HFFc6 (cell line): ENCODE measurements at places on chromosomes 7 and 10. TPM values are rescaled to one million over a fixed set of nuclear protein-coding genes. Genes with fewer than 3 reads are reported as not detected.

GRCh38 chr7:42104231-42104630 is 132.8 kb downstream of the GLI3 start:
- H3K27me3 ChIP-seq, result no peaks in the 10 kb centered on the region
- no peak overlapping the region for H3K4me3 ChIP-seq
- no peak for DNase-seq
- H3K4me1 ChIP-seq, result peaks cover 56% of the 10 kb centered on the region
- no peak overlapping the region for H3K27ac ChIP-seq

DNA sequence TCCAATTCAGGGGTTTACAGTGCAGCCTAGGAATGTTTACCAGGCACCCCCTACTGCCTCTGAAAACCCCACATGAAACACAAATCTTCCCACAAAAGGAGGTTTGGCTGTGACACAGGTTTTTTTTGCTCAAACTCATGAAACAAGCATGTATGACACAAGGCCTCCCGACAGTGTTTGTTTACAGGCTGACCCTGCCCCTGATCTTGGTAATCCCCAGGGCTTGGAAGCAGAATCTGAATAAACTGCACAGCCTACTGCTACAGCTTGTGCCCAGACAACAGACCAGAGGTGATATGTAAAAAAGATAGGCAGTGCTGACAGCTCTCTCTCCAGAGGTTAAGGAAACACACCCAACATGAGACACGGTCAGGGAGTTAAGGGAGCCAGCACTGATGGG is 184.2 kb downstream of the KMT2E start:
- DNase-seq, result peak; percentile 65
- H3K27me3 ChIP-seq, result no peaks in the 10 kb centered on the region
- peak overlapping the region; percentile 71 for H3K27ac ChIP-seq
- H3K4me1 ChIP-seq, result peaks cover 35% of the 10 kb centered on the region
- peak overlapping the region; percentile 14; the same call in 1 of the 2 replicates for H3K4me3 ChIP-seq

DNA sequence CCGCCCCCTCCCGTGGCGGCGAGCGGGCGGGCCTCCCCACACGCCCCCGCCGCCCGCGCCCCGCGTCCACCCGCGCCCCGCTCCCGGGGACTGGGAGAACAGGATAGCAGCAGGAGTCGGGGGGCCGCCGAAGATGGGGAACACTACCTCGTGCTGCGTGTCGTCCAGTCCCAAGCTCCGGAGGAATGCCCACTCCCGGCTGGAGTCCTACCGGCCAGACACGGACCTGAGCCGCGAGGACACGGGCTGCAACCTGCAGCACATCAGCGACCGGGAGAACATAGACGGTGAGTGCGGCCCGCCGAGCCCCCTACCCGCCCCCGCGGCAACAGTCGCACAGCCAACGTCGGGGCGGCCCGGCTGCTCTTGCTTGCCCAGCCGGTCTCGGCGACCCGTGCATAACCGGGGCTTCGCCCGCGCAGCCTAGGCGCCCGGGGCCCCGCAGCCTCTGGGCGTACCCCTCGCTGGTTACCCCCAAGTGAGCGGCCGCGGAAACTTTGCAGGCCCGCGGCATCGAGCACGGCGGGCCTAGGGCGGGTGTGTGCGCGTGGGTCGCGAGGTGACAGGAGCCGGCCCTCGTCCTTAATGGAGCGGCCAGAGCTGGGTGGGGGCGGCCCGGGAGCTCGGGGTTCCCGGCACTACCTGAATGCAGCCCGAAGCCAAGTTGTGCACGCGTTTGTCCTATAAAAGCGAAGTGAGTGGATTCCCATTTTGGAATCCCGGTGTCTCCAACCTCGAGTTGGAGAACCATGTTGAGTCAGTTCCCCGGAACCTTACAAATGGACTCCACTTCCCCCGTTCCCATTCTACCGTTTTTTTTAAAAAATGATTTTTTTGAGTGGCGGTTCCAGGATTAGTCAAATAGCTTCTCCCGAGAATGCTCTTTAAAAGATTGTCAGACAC is 863 bp downstream of the CCNY start:
- no peaks in the 10 kb centered on the region for H3K27me3 ChIP-seq
- peak; percentile 31 for DNase-seq
- H3K27ac ChIP-seq, result peak overlapping the region; percentile 72
- peaks cover 26% of the 10 kb centered on the region for H3K36me3 ChIP-seq
- peaks cover 76% of the 10 kb centered on the region for H3K4me1 ChIP-seq

DNA sequence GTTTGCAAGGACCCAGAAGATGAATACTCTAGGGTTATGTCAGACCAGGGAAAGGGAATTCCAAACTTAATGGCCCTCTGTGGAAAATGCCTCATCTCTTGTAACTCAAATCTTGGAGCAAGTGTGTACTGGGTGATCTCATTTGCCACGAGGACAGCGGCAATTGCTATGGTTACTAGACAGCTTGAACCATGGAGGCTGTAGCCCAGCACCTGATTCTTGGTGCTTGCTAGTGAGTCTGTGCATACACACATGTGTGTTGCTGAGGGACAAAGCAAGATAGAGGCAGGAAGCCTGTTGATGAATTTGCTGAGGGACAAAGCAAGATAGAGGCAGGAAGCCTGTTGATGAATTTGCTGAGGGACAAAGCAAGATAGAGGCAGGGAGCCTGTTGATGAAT is 58.6 kb upstream of the FEZF1 start:
- no peaks in the 10 kb centered on the region for H3K4me1 ChIP-seq
- no peak overlapping the region for H3K27ac ChIP-seq
- no peaks in the 10 kb centered on the region for H3K36me3 ChIP-seq
- no peaks in the 10 kb centered on the region for H3K27me3 ChIP-seq
- DNase-seq, result no peak

DNA sequence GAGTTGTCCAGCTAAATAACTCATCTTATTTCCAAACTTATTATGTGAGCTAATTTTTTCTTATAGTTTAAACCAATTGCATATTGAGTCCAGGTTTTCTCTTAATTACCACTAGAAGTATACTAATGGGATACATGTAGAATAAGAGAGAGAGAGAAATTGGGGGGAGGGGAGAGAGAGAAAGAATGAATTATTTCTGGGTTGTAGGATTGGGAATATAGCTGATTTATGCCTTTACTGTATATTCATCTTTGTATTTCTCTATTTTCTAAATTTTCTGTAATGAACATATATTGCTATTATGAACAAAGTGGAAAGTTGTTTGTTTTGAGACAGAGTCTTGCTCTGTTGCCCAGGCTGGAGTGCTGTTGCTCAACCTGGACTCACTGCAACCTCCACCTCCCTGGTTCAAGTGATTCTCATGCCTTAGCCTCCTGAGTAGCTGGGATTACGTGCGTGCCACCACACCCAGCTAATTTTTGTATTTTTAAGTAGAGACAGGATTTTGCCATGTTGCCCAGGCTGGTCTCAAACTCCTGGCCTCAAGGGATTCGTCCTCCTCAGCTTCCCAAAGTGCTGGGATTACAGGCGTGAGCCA is 26.1 kb upstream of the ITGB1 start:
- DNase-seq, result no peak
- H3K27me3 ChIP-seq, result no peaks in the 10 kb centered on the region; the same call in 1 of the 2 replicates
- peak overlapping the region; percentile 86 for H3K4me3 ChIP-seq
- peaks cover 74% of the 10 kb centered on the region for H3K4me1 ChIP-seq
- no peaks in the 10 kb centered on the region; the same call in 1 of the 2 replicates for H3K36me3 ChIP-seq

DNA sequence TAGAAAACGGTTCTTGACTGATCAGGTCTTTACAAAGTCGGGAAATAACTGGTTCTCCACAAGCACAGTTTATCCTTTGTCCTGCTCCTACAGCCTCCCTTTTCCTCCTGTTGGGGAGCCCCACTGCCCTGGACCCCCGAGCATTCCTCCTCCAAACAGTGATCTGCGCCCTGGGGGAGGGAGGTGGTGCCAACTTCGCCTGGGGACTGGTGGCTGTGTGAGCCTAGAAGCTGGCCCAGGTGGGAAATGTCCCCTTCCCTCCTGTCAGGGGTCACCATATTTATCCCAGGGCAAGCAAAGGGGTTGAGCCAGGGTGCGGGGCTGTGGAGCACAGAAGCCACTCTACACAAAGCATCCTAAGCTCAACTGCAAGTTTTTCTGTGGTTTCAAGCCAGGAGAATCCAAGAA is 5.2 kb downstream of the HMX3 start:
- H3K27me3 ChIP-seq, result peaks cover 87% of the 10 kb centered on the region
- H3K36me3 ChIP-seq, result no peaks in the 10 kb centered on the region
- peaks cover 18% of the 10 kb centered on the region; the same call in 1 of the 2 replicates for H3K4me1 ChIP-seq
- no peak overlapping the region for H3K4me3 ChIP-seq
- H3K27ac ChIP-seq, result no peak overlapping the region

DNA sequence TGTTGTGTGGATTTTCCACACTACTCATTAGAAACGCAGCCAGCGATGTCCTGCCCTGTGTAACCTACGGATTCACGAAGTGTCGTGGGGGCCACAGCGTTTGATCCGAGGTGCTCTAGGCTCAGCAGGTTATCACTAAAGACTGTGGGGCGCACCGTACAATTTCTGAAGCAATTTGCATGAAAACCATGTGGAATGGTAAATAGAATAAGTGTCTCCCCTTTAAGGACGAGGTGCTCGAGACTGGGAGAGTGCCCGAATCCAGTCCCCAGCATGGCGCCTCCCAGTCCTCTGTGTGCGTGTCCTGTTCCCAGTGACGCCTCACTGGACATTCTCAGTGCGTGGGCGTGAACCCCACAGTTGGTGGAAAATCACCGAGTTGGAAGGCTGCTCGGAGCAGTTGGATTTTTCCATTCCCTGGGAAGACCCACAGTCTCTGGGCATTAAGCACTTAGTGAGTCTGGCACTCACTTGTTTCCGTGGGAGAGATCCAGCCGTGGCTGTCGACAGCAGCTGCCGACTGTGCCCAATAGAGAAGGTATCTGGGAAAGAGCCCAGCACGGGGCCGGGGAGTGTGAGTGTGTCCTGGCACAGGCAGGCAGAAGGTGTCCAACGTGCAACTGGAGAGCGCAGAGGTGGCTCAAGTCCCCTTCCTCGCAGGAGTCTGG is 37.0 kb downstream of the PFKP start:
- no peak for DNase-seq
- H3K36me3 ChIP-seq, result peaks cover 39% of the 10 kb centered on the region
- H3K4me3 ChIP-seq, result no peak overlapping the region

GRCh38 chr10:132953428-132953827 is 11.1 kb upstream of the CFAP46 start:
- no peak for DNase-seq
- H3K36me3 ChIP-seq, result no peaks in the 10 kb centered on the region
- no peaks in the 10 kb centered on the region for H3K4me1 ChIP-seq
- H3K4me3 ChIP-seq, result no peak overlapping the region
- no peak overlapping the region for H3K27ac ChIP-seq
- H3K27me3 ChIP-seq, result peaks cover 28% of the 10 kb centered on the region

DNA sequence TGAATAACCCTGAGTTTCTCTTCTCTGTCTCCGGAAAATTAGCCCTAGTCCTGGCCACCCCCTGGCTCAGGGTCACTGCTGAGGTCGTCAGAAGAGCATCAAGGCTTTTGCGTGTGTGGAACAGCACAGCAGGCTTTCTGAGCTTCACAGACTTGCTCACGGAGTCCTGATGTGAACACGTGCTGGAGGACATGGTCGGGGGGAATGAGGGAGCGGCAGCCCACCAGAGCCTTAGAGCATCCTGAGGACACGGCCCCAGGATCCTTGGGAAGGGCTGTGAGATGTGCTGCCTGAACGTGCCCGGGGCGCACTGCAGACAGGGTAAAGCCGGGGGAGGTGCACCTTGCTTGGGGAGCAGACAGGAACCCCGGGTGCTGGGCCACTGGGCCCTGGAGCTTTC is 28.8 kb downstream of the TMEM120A start:
- DNase-seq, result no peak
- peaks cover 39% of the 10 kb centered on the region for H3K4me1 ChIP-seq
- peaks cover 8% of the 10 kb centered on the region; the same call in 1 of the 2 replicates for H3K36me3 ChIP-seq
- H3K27ac ChIP-seq, result no peak overlapping the region
- no peaks in the 10 kb centered on the region for H3K27me3 ChIP-seq

The PNLIP gene
- not detected in 2 replicates for total RNA-seq

The EXOC4 gene
- 55.2 to 67.6 TPM (median 57.3 TPM) in 3 replicates for total RNA-seq
